ENCODE measurements at places on chromosomes 2 and 18.

GRCh38 chr18:80210312-80211083 lies 36.8 kb downstream of the PARD6G start:
- DNase-seq, result no peak

DNA sequence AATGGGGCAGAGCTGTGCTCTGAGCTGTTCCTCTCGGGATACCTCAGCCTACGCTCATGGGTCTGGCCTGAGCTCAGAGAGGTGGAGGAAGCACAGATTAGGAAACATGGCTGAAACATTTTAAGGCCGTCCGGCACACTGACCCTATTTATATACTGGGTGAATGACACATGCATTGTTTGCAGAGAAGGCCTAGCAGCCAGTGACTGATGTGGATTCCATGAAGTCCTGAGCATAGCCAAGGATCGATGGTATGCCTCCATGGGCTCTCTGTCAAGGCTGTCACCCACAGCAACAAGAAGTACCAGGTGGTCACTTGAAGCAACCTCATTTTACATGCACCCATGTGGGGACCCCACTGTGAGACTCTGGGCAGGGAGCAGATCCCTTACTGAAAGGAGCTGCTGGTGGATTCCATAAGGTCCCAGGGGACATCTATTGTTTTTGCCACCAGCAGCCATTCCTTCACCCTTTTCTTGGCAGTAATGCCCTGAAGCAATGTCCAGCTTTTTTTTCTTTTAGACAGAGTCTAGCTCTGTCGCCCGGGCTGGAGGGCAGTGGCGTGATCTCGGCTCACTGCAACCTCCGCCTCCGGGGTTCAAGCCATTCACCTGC lies 8.4 kb downstream of the PTMA start:
- DNase-seq, result no peak

- DNase-seq, result no peak
Measured at GRCh38 chr2:120313695-120314615, 32.0 kb upstream of the INHBB start.

GRCh38 chr2:175195012-175195411 lies 13.5 kb upstream of the ATP5MC3 start:
- DNase-seq, result no peak

- DNase-seq, result no peak
Measured at GRCh38 chr2:43050866-43051265, 175.5 kb downstream of the ZFP36L2 start.

- no peak for DNase-seq
Measured at GRCh38 chr2:120220756-120221155, 2.4 kb downstream of the TMEM185B start.

GRCh38 chr2:68412127-68412819 lies 47.2 kb downstream of the PLEK start:
- no peak for DNase-seq
